ENCODE measurements at places on chromosomes 11 and 22. TPM values are rescaled to one million over a fixed set of nuclear protein-coding genes. Genes with fewer than 3 reads are reported as not detected.

DNA sequence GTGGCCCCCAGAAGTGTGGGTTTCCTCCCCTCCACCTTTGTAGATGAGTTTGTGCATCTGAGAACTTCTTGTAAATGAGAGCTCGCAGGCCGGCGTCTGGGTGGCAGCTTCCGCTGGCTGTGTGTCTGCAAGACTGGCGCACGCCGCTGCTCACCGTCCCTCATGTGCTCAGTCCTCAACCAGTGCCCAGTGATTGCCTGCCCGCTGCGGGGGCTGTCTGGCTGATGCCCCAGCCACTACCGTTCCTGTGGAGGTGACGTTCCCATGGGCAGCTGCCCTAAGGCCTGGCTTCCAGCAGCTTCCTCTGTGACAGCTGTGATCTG is 8.8 kb downstream of the TBX1 start:
- peaks cover 23% of the 10 kb centered on the region for H3K27me3 ChIP-seq
- no peak overlapping the region for H3K27ac ChIP-seq
- H3K4me3 ChIP-seq = no peak overlapping the region
- DNase-seq = no peak
- no peaks in the 10 kb centered on the region for H3K4me1 ChIP-seq
- H3K36me3 ChIP-seq = no peaks in the 10 kb centered on the region

DNA sequence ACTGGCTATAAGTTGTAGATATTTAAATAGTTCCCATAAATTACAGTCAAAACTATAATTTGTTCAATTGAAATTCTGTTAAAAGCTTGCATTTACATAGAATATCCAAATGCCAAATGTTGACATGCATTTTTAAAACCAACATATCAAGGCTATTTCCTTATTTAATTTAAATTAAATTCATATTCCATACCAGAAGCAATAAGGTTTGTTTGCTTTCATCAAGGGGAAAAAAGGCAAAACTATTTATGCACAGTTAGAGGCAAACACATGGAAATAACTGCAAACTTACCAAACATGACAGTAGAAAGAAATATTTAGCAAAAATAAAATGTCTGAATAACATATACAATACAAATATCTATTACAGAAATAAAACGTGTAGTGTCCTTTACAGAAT is 1581.2 kb upstream of the TENM4 start:
- no peak overlapping the region for H3K4me3 ChIP-seq
- DNase-seq = no peak
- no peak overlapping the region for H3K27ac ChIP-seq
- H3K4me1 ChIP-seq = no peaks in the 10 kb centered on the region
- no peaks in the 10 kb centered on the region for H3K27me3 ChIP-seq

GRCh38 chr11:56910046-56910773 is 78.5 kb upstream of the OR5AK2 start:
- H3K36me3 ChIP-seq = no peaks in the 10 kb centered on the region
- H3K27ac ChIP-seq = no peak overlapping the region
- no peak for DNase-seq

GRCh38 chr11:76640501-76640900 is 30.0 kb downstream of the LRRC32 start:
- no peaks in the 10 kb centered on the region for H3K4me1 ChIP-seq
- no peak overlapping the region for H3K4me3 ChIP-seq
- H3K36me3 ChIP-seq = no peaks in the 10 kb centered on the region
- H3K27ac ChIP-seq = no peak overlapping the region

DNA sequence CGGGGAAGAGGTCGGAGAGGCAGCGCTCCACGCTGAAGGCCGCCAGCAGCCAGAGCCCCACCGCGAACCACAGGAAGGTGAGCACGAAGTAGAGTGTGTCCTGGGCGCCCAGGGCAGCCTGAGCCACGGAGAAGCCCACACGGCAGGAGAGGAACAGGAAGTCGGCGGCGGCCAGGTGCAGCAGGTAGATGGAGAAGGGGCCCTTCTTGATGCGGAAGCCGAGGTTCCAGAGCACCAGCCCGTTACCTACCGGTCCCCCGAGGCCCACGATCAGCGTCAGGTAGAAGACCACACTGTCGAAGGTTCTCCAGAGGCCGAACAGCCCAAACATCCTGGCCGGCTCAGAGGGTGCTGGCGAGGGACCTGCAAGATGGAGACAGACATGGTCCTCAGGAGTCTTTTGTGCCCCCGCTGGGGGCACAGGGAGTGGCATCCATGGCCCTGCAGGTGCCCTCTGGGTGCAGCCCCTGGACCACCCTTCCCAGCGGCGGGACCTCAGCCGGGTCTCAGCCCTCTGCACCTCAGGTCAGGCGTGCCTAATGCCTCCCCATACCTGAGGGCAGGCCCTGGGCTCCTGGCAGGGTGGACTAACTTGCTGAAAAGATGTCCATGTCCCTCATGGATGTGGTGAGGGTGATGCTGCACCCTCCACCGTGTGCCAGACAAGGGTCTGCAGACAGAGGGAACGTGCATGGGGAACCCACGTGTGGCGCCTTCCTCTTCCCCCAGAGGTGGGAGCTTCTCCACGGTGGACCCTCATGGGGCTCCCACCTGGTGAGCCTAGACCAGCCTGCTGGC is at the start of gene MRGPRG:
Gene MRGPRG (minus strand): TSS at position 331 of the 798 bp plus-strand sequence. CDS start 0 bp downstream, at position 331.
- no peak within 1 kb of the TSS for H3K27ac ChIP-seq
- H3K4me3 ChIP-seq = no peak within 1 kb of the TSS
- H3K36me3 ChIP-seq = no peaks in the 10 kb centered on the region
- H3K27me3 ChIP-seq = no peaks in the 10 kb centered on the region
- H3K4me1 ChIP-seq = no peaks in the 10 kb centered on the region

DNA sequence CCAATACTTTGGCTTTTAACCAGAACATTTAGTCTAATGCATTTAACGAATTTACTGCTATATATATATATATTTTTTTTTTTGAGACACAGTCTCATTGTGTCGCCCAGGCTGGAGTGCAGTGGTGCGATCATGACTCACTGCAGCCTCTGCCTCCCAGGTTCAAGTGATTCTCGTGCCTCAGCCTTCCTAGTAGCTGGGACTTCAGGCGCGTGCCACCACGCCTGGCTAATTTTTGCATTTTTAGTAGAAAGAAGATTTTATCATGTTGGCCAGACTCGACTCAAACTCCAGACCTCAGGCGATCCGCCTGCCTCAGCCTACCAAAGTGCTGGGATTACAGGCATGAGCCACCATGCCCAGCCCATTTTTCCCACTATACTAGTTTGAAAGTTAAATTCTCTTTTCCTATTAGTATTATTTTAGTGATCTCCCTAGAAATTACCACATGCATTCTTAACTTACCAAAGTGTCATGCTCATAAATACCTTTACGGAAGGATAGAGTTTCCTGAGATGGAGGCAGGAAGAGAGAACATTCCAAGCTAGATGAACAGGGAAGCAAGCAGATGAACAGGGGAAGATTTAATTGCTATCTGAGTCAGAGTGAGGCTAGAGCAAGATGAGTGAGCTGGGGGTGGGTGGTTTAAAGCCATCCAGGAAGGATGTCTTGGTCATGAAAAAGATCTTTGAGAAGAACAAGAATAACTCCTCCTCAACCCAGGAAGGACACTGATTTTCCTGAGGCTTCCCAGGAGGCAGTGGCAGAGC is 4.4 kb upstream of the PGAP2 start:
- H3K27ac ChIP-seq = no peak overlapping the region
- no peak overlapping the region for H3K4me3 ChIP-seq
- H3K36me3 ChIP-seq = no peaks in the 10 kb centered on the region
- DNase-seq = no peak

GRCh38 chr22:47156352-47157092 is 394.1 kb downstream of the TBC1D22A start:
- H3K36me3 ChIP-seq = no peaks in the 10 kb centered on the region
- DNase-seq = no peak
- peaks cover 21% of the 10 kb centered on the region for H3K4me1 ChIP-seq
- H3K27ac ChIP-seq = no peak overlapping the region

GRCh38 chr11:47783087-47783610 is 16.0 kb upstream of the FNBP4 start:
- H3K27me3 ChIP-seq = no peaks in the 10 kb centered on the region
- peaks cover 6% of the 10 kb centered on the region for H3K4me1 ChIP-seq
- peaks cover 26% of the 10 kb centered on the region for H3K36me3 ChIP-seq
- H3K27ac ChIP-seq = peak overlapping the region; percentile 66
- H3K4me3 ChIP-seq = no peak overlapping the region
- DNase-seq = no peak

- peak overlapping the region; percentile 43 for H3K4me3 ChIP-seq
- no peak overlapping the region for H3K27ac ChIP-seq
- H3K27me3 ChIP-seq = no peaks in the 10 kb centered on the region
- H3K36me3 ChIP-seq = no peaks in the 10 kb centered on the region
- peaks cover 9% of the 10 kb centered on the region for H3K4me1 ChIP-seq
These were observed 59.0 kb downstream of the THAP12 start for GRCh38 chr11:76321820-76322524.

DNA sequence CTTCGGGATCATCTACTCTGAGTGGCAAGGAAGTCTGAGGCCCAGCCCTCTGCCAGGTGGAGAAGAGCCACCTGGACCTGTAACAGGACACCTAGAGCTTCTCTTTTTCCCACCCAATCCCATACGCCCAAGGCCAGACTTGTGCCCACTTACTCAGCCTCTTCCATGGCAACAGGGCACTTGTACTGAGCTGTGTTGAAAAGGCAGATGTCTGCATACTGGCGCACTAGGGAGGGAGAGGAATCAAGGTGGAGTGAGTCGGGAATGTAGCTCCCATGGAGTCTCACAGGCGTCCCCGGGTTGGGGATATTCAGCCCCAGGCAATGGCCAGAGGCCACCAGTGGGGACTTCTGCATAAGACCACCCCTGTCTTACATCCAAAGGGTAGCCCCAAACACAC is 36.1 kb downstream of the TPBGL start:
- H3K4me3 ChIP-seq = no peak overlapping the region
- DNase-seq = no peak
- peaks cover 12% of the 10 kb centered on the region for H3K4me1 ChIP-seq
- no peaks in the 10 kb centered on the region for H3K27me3 ChIP-seq

- no peaks in the 10 kb centered on the region for H3K36me3 ChIP-seq
- H3K4me3 ChIP-seq = no peak overlapping the region
- H3K27ac ChIP-seq = no peak overlapping the region
- no peaks in the 10 kb centered on the region for H3K27me3 ChIP-seq
These were observed 7.1 kb upstream of the ATG16L2 start for GRCh38 chr11:72807021-72807693.

The RHOD gene
- total RNA-seq = 39.1 TPM

The RASD2 gene
- total RNA-seq = 3.1 TPM

The LRRC4C gene
- 2.8 TPM for total RNA-seq

The C11orf86 gene
- total RNA-seq = not detected
